ENCODE measurements at places on chromosomes 3 and 15.

GRCh38 chr15:40088929-40089755 is 19.5 kb downstream of the BMF start:
- no peaks in the 10 kb centered on the region for H3K27me3 ChIP-seq
- peaks cover 31% of the 10 kb centered on the region for H3K36me3 ChIP-seq

DNA sequence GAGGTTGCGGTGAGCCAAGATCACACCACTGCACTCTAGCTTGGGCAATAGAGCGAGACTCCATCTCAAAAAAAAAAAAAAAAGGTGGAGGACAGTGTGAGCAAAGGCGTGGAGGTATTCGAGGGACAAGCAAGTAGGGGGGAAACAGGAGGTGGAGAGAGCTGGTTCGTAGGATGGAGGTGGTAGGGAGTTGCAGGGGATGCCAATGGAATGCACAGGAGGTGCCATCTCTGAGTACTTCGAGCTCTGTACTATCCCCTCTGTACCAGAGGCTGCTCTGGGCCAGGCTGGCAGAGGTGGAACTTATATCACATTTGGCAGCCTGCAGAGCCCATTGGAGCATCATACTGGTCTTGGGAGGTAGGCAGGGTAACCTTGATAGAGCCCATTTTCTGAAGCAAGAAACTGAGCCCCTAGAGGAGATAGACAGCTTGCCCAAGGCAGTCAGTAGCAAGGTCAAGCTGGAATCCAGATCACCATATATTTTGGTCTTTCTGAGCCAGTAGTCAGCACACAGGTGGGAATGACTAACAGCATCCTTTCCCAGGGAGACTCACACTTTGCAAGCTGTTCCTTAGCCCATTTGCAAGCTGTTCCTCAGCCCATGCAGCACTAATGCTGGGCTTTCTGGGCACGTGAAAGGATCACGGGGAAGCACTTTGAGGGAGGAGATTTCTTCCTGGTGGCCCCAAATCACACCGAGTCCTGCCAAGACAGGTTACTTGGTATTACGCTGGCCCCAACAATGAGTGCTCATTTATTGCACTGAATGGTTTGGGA is 9.2 kb upstream of the CCDC33 start:
- no peaks in the 10 kb centered on the region for H3K4me1 ChIP-seq
- H3K36me3 ChIP-seq = no peaks in the 10 kb centered on the region
- H3K27ac ChIP-seq = no peak overlapping the region
- no peak overlapping the region for H3K4me3 ChIP-seq

GRCh38 chr3:189941679-189942078 is 179.0 kb downstream of the P3H2 start:
- H3K4me3 ChIP-seq = no peak overlapping the region
- H3K4me1 ChIP-seq = no peaks in the 10 kb centered on the region
- no peak for DNase-seq
- no peaks in the 10 kb centered on the region for H3K27me3 ChIP-seq
- H3K36me3 ChIP-seq = no peaks in the 10 kb centered on the region

DNA sequence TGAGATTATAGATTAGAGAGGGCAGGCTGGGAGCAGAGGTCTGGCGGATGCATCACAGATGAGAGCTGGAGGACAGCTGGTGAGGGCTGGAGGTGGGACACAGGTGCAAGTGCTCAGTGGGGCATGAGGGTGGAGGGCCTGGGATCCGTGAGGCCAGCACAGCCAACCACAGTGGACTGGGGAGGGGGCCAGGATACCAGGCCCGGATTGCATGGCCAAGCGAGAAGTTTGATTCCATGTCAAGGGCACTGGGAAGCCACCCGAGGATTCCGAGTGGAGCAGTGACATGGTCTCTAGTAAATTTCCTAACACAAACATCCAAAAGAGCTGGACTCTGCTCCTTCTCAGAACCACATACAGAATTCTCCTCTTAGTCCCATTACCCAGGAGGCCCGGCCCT is 44.0 kb upstream of the SLC41A3 start:
- H3K27ac ChIP-seq = no peak overlapping the region
- H3K4me3 ChIP-seq = no peak overlapping the region
- H3K36me3 ChIP-seq = no peaks in the 10 kb centered on the region
- DNase-seq = no peak

DNA sequence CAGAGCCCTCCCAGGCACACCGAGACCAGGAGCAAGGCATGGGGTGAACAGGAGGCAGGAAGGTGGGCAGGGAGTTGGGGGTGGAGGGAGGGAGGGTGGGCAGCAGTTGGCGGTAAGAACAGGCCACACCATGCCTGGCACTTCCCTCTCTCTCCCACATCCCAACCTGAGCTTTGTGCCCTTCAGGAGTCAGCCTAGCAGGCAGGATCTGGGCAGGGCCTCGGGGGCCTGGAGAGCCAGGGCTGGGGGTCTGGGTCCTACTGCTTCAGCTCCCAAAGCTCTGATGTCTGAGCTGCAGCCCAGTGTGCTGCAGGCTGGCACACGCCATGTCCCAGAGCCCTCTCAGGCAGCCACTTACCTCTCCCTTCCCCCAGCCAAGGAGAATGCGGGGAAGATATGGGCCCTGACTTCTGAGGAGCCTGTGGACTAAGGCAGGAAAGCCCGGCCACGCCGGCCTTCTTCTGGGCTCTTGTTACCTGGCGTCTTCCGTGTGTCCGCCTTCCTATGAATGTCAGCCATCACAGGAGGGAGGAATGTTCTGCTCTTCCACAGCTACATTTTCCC is 2.9 kb upstream of the MYL3 start:
- no peak for DNase-seq
- no peak overlapping the region for H3K4me3 ChIP-seq
- H3K36me3 ChIP-seq = no peaks in the 10 kb centered on the region
- no peaks in the 10 kb centered on the region for H3K27me3 ChIP-seq
- no peaks in the 10 kb centered on the region for H3K4me1 ChIP-seq

DNA sequence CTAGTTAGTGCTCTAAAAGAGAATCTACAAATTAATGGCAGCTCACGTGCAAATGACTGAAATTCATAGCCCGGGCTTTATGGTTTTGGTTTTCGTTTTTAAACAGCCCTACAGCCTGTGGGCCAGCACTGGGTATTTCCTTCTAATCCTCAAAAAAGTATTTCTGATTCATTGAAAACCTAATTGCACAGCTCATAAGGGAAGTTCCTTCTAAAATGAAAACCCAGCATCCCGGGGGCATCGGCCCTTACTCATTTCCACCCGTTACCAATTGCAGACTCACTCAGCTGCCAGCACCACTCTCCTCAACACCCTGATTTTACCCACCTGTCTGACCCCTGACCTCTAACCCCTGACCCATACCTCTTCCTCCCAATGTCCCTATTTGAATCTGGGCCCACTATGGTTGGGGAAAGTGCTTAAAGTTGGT is 59.5 kb upstream of the ZNF148 start:
- no peaks in the 10 kb centered on the region for H3K36me3 ChIP-seq
- H3K27ac ChIP-seq = no peak overlapping the region
- DNase-seq = no peak
- no peaks in the 10 kb centered on the region for H3K4me1 ChIP-seq
- H3K4me3 ChIP-seq = no peak overlapping the region
- no peaks in the 10 kb centered on the region for H3K27me3 ChIP-seq

- H3K27ac ChIP-seq = no peak overlapping the region
- no peak for DNase-seq
- H3K4me1 ChIP-seq = no peaks in the 10 kb centered on the region
- peaks cover 91% of the 10 kb centered on the region for H3K36me3 ChIP-seq
Observed at GRCh38 chr15:30953731-30954378, 37.6 kb downstream of the MTMR10 start.

GRCh38 chr15:46117071-46117470 is 482.2 kb downstream of the SQOR start:
- no peak for DNase-seq
- H3K27ac ChIP-seq = no peak overlapping the region
- H3K27me3 ChIP-seq = no peaks in the 10 kb centered on the region
- H3K4me3 ChIP-seq = no peak overlapping the region

GRCh38 chr3:22713936-22714335 is 489.2 kb upstream of the UBE2E2 start:
- no peaks in the 10 kb centered on the region for H3K27me3 ChIP-seq
- no peaks in the 10 kb centered on the region for H3K4me1 ChIP-seq
- no peak for DNase-seq
- H3K4me3 ChIP-seq = no peak overlapping the region
- H3K36me3 ChIP-seq = no peaks in the 10 kb centered on the region
- H3K27ac ChIP-seq = no peak overlapping the region

- H3K4me1 ChIP-seq = no peaks in the 10 kb centered on the region
- no peak overlapping the region for H3K4me3 ChIP-seq
- no peak overlapping the region for H3K27ac ChIP-seq
- peaks cover 8% of the 10 kb centered on the region for H3K27me3 ChIP-seq
Observed at GRCh38 chr15:68484696-68485400, 52.9 kb upstream of the ITGA11 start.

GRCh38 chr3:183008800-183009199 is 28.5 kb upstream of the DCUN1D1 start:
- peaks cover 2% of the 10 kb centered on the region for H3K36me3 ChIP-seq
- H3K4me1 ChIP-seq = no peaks in the 10 kb centered on the region
- DNase-seq = no peak
- no peak overlapping the region for H3K27ac ChIP-seq
- no peaks in the 10 kb centered on the region for H3K27me3 ChIP-seq
- H3K4me3 ChIP-seq = no peak overlapping the region

DNA sequence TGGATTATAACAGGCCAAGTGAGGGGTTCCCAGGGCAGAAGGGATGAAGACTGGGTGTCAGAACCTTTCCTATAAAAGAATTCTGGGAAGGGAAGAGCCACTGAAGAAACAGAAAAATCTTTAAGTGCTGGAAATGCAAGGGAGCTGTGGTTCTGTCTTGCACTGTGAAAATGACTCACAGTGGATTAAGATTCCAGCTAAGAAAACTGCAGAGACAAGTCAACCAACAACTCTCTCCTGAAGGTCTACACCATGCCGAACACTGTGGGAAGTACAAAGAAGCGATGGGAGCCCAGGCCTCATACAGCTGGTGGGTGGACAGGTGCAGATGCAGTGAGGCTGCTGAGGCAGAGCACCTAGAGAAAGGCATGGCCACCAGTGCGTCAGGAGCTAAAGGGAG is 27.7 kb downstream of the ZDHHC3 start:
- H3K4me3 ChIP-seq = no peak overlapping the region
- peaks cover 10% of the 10 kb centered on the region for H3K36me3 ChIP-seq
- H3K27ac ChIP-seq = no peak overlapping the region
- DNase-seq = no peak

- peak; percentile 22 for DNase-seq
- H3K27ac ChIP-seq = no peak overlapping the region
- no peak overlapping the region for H3K4me3 ChIP-seq
- H3K36me3 ChIP-seq = peaks cover 16% of the 10 kb centered on the region
- H3K27me3 ChIP-seq = no peaks in the 10 kb centered on the region
Observed at GRCh38 chr3:188179006-188179966, 25.3 kb downstream of the LPP start.

- H3K4me3 ChIP-seq = no peak overlapping the region
- H3K4me1 ChIP-seq = no peaks in the 10 kb centered on the region
- peaks cover 7% of the 10 kb centered on the region for H3K36me3 ChIP-seq
- H3K27me3 ChIP-seq = no peaks in the 10 kb centered on the region
Observed at GRCh38 chr15:34078900-34079299, 22.8 kb downstream of the EMC7 start.

GRCh38 chr3:13289771-13290285 is 130.3 kb downstream of the NUP210 start:
- H3K27ac ChIP-seq = no peak overlapping the region
- no peak overlapping the region for H3K4me3 ChIP-seq
- no peaks in the 10 kb centered on the region for H3K36me3 ChIP-seq
- H3K4me1 ChIP-seq = peaks cover 5% of the 10 kb centered on the region
- no peak for DNase-seq

GRCh38 chr3:66544619-66545429 is 44.0 kb upstream of the LRIG1 start:
- no peaks in the 10 kb centered on the region for H3K4me1 ChIP-seq
- H3K4me3 ChIP-seq = no peak overlapping the region
- H3K27ac ChIP-seq = no peak overlapping the region
- no peaks in the 10 kb centered on the region for H3K36me3 ChIP-seq
- DNase-seq = no peak

DNA sequence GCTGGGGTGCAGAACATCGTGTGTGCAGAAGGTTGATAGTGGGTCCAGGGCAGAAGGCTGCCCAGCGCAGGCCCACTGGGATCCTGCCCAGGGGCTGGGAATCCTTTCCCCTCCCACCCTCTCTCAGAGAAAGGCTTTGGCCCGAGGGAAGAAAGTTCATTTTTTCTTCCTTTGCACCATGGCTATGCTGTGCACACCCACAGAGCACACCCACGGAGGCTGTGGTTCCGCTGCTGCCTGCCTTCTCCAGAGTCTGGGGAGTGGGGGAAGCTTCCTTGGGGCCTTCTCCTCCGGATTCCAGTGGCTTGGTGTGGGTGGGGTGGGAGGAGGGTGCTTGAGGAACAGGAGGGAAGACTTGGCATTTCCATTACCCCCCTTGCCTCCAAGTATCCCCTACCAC is 7.0 kb upstream of the PRKCD start:
- no peaks in the 10 kb centered on the region for H3K36me3 ChIP-seq
- H3K4me3 ChIP-seq = no peak overlapping the region
- H3K4me1 ChIP-seq = peaks cover 8% of the 10 kb centered on the region
- H3K27me3 ChIP-seq = no peaks in the 10 kb centered on the region
- H3K27ac ChIP-seq = no peak overlapping the region
- no peak for DNase-seq

DNA sequence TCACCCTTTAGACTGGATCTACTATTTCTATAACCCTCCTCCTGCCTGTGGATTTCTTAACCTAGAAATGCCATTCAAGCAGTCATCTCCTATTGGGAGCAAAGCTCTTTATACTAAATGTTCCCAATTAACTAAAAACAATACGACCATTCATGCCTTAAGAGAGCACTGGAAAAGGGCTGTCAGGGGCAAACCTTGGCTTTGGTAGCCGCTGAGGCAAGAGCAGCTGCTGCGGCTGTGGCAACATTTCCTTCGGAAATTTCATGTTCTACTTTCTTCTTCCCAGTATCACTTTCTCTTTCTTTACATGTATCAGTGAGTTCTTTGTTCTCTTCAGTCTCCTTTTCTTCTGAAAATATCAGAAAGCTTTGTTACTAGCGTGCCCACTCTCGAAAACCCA is 56.3 kb upstream of the CSPG5 start:
- H3K36me3 ChIP-seq = peaks cover 5% of the 10 kb centered on the region
- no peaks in the 10 kb centered on the region for H3K4me1 ChIP-seq
- H3K27me3 ChIP-seq = no peaks in the 10 kb centered on the region
- H3K4me3 ChIP-seq = no peak overlapping the region
- H3K27ac ChIP-seq = no peak overlapping the region

DNA sequence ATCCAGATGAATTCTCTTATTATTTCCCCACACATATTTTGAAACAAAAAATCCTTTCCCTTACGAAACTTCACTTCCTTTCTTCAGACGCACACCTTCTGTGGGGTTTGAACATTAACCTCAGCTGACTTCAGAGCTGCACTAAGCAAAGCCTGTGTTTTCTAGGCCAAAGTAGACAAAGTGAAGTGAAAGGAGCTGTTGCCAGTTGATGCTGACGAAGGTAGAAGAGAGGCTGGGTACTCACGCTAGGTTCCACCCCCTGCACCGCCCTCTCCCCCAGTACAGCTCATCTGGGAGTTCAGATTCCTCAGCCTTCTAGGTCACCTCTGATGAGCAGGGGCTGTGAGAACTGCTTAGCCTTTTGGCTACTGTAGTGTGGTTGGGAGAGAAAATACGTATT is 24.1 kb downstream of the DUT start:
- no peaks in the 10 kb centered on the region for H3K4me1 ChIP-seq

Measured in B cell (primary cell).